WTC11 (cell line): ENCODE measurements at places on chromosomes 4 and X.
A peak's percentile ranks its signal among the peaks of the same experiment; 100 is the strongest.

DNA sequence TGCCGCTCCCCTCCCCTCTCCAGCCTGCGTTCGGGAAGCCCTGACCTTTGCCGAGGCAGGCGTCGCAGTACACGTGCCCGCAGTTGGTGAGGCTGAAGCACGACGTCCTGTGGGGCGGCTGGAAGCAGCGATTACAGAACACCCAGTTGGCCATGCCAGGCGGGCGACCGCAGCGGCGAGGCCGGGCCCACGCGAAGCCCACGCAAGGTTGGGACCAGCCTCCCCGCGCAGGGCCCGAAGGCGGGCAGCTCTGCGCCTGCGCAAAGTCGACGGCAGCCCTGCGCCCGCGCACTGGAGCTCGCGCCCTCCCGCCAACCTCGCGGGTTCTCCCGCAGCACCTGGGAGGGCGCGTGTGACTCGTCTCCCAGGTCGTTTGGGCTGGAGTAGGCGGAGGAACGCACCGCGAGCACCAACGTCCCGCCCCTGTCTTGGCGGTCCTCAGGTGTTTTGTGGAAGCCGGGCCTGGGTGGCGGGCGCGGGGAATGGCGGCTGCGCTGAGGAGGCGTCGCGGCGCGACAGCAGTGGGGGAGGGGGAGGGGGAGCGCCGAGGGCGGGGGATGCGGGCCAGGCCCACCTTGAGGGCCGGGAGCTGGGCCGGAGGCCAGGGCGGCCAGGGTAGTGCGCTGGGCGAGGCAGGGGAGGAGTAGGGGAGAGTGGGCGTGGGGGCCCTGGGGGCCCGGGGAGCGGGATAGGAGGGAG is at the start of gene RNF212:
Gene RNF212 (minus strand): TSS at position 254 of the 699 bp plus-strand sequence. CDS start 100 bp downstream, at position 154.
- peak; percentile 51 for DNase-seq

- no peak for DNase-seq
Observed at GRCh38 chr4:184041156-184041555, 136.0 kb downstream of the STOX2 start.

- DNase-seq: no peak
Observed at GRCh38 chrX:31349515-31349914, 277.7 kb upstream of the FTHL17 start.

- no peak for DNase-seq
Observed at GRCh38 chr4:39181520-39181904, 817 bp upstream of the WDR19 start.

DNA sequence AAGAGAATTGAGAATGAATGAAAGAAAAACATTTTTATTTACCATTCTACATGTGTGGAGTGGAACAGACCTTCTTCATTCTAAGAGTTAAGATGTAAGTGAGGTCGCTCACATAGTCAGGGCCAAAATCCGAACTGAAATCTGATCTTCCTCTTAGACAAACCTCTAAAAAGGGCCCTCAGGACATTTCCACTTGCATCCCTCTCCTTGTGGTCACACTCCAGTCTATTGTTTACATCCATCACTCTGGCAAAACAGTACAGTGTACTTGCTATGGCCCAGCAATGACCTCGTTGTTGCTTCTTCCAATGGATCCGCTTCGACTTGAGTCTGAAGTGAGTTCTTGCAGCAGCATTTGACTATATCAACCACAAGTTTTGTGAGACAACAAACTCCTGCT is 54.2 kb downstream of the MOSPD2 start:
- DNase-seq: no peak

- DNase-seq: no peak
Observed at GRCh38 chr4:138407329-138407728, 165.2 kb upstream of the SLC7A11 start.

DNA sequence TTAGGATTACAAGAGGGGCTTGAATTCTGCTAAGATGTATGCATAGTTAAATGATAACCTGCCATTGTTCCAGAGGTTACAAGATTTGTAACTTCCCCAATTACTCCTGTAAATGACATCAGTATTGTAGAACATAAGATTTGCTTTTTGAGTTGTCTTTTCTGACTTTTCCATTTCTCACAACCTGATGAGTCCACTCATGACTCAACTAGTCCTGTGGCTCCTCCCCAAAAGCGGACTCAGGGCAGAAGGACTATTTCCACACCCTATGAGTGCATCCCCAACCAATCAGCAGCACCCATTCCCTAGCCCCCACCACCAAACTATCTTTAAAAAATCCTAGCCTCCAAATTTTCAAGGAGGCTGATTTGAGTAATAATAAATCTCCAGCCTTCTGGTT is 54.7 kb downstream of the HOPX start:
- no peak for DNase-seq

DNA sequence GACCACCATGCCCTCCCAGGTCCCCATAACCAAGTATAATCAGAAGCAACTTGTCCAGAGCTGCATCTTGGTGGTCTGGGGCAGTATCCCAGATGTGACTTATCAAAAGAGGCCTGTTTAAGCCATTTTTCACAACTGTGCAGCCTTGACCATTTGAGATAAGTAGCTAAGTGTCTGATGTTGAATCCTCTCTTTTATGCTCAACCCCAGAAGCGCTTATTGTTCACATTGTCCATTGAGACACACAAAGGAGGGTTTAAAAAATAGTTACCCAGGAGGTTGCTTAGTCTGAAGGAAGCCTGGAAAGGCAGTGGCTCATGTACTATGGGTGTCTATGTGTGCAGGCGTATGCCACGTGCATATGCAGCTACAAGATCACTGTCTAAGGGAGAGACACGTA is 27.0 kb downstream of the ENPP6 start:
- DNase-seq: no peak

- no peak for DNase-seq
Observed at GRCh38 chrX:150227321-150227860, 135.7 kb upstream of the MAMLD1 start.

- DNase-seq: no peak
Observed at GRCh38 chr4:85952972-85953650, 406.7 kb downstream of the MAPK10 start.

DNA sequence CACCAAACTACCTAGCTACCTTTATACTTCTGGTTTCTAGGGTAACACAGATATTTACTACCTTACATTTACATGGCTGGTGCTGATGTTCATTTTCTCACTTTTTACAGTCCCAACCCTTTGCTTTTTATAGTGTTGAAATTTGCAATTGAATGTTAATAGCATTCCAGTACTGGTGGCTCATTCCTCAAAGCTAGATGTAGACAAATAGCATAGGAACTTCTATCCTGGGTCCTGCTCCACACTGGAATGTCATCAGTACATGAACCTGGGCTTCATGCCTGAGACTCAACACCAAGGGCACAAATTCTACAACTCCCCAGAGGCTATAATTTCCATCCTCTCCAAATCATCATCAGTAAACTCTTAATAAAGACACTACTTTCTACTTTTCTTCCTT is 10.3 kb upstream of the TRMT2B start:
- no peak for DNase-seq
